ENCODE measurements at places on chromosomes 7 and 10.
A peak's percentile ranks its signal among the peaks of the same experiment; 100 is the strongest.

DNA sequence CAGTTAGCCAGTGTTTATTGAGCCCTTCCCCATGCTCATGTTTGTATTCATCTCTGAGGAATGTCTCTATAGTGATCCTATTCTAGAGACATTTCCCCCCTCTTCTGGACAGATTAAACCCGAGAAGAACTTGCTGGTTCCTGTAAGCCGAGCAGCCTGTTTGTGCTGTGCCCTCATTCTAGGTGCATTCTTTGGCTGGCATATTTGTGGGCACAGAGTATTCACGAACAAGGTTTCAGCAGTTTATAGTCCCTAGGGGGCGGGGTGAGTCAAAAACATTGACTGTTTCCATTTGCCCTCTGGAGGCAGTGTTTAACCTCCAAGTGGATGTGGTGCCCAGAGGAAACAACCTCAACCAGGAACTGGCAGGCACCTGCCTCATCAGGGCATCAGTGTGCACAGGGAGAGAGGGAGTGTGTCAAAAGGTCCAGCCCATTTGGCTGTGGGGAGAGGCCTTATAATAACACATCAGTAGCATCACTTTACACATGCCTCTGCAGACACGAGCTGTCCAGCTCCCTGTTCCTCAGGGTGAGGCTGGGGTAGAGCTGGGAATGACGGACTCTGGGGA lies 273.3 kb upstream of the LRGUK start:
- DNase-seq, result no peak

DNA sequence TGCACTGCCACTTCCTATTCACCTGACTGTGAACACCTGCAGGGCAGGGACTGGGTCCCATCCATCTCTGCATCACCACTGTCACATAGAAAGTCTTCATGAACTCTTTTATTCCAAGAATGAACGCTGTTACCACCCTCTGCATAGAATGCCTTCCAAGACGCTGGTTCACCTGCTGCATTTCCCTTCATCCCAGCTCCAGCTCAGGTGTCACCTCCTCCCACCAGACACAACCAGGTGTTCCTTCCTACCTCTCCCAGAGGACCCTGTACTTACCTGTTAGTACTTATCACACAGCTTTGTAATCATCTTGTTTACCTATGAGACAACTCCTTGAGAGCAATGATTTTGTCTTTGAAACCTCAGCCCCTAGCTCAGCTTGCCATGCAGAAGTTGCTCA lies 31.1 kb downstream of the SORBS1 start:
- no peak for DNase-seq

DNA sequence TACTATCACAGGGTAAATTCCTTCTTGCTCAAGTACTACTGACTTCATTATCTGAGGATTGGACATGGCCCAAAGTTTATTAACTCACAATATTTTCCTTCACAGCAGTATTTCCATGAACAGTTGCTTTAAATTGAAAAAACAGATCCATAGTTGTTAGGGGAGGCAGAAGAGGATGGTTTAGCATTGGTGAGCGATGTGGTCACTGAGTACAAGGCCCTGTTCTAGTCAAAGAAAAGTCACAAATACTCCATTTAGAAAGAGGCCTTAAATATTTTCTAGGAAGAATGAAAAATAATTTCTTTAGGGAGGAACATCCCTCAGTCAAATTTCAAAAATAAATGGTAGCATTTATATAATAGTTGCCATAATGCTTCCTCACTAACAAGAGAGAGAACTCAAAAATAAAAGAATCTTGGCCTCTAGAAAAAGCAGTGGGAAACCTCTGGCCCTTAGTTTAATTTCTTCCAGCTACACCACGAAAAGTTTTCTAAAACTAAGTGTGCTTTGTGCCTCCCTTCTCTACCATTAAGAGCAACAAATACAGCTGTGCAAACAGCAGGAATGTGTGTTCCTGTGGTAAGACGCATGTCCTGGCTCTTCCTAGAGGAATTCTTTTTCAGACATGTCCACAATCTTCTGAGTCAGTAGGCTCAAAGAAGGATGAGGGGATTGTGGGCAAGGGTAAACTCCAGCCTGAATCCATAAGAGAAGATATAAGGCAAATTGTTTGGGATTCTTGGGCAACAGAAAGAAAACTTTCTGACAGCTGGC lies 105.7 kb downstream of the HOXA1 start:
- no peak for DNase-seq

DNA sequence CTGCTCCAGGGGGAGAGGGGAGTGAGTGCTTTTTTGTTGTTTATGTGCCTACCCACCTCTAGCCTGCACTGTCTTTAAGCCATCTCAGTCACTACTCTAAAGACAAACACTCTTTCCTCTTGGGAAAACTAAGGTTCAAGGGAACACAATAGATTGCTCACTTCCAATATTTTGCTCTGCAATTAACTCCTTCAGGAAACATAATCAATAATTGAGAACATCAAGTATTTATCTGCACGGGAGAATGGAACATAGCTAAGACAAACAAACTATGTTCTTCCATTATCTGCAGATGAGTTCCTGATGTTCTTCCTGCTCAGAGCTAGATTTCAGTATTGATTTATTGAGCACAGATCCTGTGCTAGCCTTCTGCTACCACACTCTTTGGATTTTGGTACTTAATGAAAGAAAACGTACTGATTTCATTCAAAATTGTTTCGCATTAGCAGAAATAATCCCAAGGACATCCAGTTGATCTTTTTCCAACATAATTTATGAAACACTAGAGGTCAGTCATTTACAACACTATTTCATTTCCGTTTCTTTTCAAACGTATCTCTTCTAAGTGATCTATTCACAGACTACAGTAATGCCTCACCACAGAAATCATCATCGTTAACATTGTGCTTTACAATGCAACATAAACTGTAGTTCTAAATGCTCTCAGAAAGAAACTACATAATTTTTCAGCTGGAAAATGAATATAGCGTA lies 8.3 kb downstream of the NEBL start:
- no peak for DNase-seq

DNA sequence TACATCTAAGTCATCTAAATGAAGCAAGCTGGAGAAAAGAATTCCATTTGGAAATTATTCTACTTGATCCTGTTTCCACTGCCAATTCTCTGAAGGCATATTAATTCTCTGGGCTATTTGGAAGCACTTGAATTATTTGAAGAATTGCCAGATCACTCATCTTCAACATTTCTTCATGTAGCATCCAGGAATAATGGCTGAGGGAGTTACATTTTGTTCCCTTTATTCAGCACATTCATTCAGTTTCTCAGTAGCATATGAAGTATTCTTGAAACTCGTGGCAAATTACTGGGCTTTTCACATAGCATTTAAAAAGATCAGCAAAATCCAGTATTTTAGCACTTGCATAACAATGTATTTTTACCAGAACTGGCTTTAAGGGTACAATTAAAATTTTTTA lies 127.1 kb upstream of the VIPR2 start:
- DNase-seq, result no peak

- no peak for DNase-seq
These were observed 24.9 kb downstream of the NUDT1 start for GRCh38 chr7:2266911-2267310.

DNA sequence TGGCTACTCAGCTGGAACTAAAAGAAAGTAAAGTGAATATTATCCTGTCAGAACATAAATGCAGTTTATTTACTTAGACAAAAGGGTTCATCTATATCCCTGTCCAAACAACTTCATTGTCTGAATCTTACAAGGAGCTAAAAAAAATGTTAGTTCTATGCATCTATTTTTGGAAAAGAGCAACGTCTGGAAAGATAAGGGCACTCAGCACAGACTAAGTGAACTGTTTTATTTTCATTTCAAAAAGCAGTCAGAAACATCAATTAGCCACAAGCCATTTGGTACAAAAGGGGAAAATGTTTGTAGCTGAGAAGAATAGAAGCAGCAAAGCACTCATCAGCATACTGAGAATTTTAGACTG lies 245.5 kb downstream of the FOXP2 start:
- DNase-seq, result no peak

DNA sequence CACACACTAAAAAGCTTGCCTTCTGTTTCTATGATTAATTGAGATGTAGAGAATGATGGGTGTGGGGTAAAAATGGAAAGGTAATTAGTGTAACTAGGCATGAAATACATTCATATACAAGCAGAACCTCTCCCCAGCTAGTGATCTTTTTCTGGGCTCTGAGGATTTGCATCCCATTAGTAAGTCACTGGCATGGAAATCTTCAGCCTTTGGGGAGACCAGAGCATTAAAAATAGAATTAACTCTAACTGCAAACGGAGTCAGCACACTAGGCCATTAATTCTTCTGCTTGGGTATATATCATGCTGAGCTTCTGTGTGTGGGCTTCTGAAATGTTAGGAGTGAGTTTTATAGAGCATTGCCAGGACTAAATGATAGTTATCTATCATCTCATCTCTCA lies 128.9 kb downstream of the HDAC9 start:
- DNase-seq, result no peak

GRCh38 chr7:128030654-128031611 lies at the start of gene LRRC4:
TSS of gene LRRC4 (minus strand) at chr7:128031437. CDS start at chr7:128030640, 797 bp downstream.
- DNase-seq, result no peak

DNA sequence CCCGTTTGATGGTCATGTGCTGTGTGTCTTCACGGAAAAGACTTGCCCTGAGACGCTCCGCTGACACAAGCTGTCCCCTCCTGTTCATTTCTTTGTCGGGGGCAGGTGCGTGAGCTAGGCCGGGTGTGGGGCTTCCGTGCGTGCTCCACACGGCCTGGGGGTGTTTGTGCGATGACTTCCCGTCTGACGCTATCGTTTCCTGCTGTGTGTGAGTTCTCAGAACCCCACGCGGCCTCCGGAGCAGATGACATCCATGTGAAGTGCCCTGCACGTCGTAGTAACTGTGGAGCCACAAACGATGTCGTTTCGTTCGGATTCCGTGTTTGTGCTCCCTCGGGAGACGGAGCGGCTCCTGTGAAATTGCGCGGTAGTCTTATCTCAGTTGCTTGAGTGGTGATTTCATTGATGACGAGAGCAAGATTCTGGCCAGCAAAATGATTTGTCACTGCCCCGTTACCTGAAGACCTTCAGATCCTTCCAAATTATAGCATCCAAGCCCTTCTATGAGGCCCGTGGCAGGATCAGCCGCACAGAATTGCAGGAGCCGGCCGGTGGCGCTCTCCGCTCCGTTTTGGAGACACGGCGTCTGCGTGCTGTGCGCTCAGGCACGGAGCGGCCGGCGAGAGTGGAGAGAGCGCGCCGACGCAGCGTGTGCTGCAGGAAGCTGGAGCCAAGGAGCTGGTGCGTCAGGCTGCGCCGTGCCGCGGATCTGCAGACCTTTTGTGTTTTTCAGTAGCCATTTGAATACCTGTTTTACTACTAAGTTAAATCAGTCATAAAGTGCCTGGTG lies 94.9 kb downstream of the NKX6-2 start:
- DNase-seq, result no peak

GRCh38 chr7:45923818-45924217 lies 2.7 kb upstream of the IGFBP3 start:
- DNase-seq, result no peak

GRCh38 chr10:62348029-62348428 lies 26.1 kb upstream of the ZNF365 start:
- no peak for DNase-seq

DNA sequence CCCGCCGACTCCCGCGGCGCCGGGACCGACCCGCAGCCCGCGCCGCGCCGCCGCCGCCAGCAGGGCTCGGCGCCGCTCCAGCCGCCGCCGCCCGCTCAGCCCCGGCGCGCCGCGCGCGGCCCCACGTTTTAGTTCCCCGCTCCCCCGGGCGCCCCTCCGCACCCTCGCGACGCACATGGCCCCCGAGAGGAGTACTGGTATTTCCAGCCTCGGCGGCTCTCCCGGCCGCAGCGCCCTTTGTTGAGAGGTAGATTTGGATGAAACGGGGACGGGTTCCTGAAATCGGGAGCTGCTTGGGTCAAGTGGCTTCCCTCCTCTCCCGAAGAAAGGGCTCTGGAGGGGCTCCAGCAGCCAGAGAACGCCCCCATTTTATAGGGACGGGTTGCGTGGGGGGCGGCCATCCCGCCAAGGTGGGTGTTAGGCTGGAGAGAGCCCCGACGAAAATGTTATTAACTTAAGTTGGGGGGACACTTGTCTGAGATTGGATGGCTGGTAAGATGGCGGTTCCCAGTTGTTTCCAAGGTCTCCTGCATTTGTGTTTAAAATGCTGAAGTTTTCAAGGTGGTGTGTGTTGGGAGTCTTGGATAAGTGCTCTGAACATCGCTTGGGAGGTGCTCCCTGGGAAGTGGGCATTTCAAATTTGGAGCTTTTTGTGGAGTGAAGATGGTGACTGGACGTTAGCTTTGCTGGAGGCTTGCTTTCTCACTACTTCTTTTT lies 1.2 kb downstream of the BMI1 start:
- DNase-seq, result no peak

- no peak for DNase-seq
These were observed 242.8 kb downstream of the KLF6 start for GRCh38 chr10:3542185-3542611.

GRCh38 chr7:140876519-140877248 lies 48.0 kb downstream of the BRAF start:
- no peak for DNase-seq

GRCh38 chr10:8369666-8370065 lies 315.2 kb downstream of the GATA3 start:
- no peak for DNase-seq

DNA sequence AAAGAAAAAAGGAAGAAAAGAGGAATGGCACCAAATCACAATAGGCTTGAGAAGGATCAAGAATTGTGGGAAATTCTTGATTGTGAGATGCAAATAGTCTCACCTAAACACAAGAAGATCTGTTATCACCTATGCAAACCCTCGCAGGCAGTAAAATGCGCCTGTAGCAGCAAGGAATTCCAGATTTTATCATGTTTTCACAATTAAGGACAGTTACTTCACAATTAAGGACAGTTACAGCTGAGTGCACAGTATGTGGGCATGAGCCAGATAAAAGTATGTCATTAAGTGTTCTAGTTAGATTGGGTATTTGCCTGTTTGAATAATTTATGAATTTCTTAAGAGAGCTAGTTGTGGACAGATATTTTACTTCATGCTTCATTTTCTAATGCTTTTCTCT lies 336.2 kb downstream of the CDC14C start:
- no peak for DNase-seq

GRCh38 chr10:108445746-108446145 lies 1281.2 kb upstream of the SORCS1 start:
- DNase-seq, result no peak

- DNase-seq, result no peak
These were observed 3.5 kb downstream of the PTPRE start for GRCh38 chr10:127910464-127910770.

- DNase-seq, result peak; percentile 67
These were observed 9.1 kb upstream of the TMEM236 start for GRCh38 chr10:17742918-17743317.

DNA sequence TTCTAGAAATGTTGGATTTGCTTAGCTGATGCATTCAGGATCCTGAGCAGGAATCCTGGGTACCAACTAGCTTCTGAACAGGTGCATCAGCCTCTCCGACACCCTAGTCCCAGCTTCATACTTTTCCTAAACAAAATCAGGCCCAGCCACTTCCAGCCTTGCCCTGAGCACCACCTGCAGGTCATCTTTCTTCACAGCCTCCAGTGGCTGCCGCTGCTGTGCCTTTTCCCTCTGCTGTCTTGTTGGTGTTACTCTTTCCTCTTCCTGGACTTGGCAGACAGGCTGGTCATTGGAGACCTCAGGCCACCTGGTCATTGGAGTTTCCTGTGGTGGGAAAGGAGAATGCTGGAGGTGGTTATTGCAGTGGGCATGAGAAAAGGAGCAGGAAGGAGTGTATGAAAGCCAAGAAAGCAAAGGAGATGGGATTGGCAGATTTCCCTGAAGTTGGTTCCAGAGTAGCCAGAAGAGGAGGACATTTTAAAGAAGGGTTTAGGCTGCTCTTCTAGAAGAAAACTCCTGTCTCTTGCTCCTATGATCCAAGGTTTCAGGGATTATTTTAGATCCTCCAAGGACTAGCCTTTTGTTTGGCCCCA lies 48.2 kb upstream of the NFKB2 start:
- DNase-seq, result no peak
